H1 (cell line): ENCODE measurements at places on chromosomes 3 and 15. TPM values are rescaled to one million over a fixed set of nuclear protein-coding genes. Genes with fewer than 3 reads are reported as not detected.

Gene ITIH1
- not detected in 2 replicates for polyA plus RNA-seq

Gene FSIP1
- polyA plus RNA-seq = 0.08 and 0.18 TPM in 2 replicates

Gene CCR2
- not detected in 2 replicates for polyA plus RNA-seq

DNA sequence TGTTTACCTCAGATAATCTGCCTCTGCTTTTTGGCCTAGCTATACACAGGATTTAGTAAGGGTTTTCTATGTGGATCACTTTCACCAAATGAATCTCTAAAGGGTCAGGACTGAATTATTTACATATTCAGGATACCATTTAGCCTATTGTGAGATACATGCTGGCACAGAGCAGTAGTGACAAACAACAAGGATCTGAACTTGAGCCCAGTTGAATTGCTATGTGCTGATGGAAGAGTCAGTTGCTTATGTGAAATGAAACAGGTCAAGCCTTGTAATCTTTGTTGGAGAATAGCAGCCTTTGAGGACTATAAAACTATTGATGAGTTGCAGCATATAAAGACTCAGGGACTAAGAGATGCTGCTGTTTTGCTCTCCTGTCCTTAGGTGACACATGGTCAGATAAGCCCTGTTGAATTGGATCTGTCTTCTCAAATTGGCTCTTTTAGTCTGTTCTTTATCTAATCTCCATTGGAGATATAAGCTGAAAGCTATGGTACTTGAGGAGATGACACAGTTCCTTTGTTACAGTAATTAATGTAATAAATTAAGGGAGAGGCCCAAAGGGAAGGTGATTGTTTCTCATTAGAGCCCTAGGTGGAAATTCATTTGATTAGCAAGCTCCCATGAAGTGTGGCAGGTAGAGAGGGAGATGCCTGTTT, 30.4 kb downstream of the ZNF609 start:
- DNase-seq = no peak

GRCh38 chr3:58464866-58465265, 27.0 kb upstream of the KCTD6 start:
- no peak for DNase-seq
